ENCODE measurements at places on chromosomes 3 and 15.

DNA sequence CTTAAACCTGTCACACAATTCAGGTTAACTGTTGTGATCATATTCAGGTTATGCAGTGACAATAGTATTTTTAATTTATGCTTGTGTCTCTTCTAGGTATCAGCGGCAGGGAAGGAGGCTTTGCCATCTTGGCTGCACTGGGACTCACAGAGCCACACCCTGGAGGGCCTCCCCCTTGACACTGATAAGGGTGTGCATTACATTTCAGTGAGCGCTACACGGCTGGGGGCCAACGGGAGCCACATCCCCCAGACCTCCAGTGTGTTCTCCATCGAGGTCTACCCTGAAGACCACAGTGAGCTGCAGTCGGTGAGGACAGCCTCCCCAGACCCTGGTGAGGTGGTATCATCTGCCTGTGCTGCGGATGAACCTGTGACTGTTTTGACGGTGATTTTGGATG lies 23.6 kb upstream of the BSN start:
- no peak for DNase-seq

DNA sequence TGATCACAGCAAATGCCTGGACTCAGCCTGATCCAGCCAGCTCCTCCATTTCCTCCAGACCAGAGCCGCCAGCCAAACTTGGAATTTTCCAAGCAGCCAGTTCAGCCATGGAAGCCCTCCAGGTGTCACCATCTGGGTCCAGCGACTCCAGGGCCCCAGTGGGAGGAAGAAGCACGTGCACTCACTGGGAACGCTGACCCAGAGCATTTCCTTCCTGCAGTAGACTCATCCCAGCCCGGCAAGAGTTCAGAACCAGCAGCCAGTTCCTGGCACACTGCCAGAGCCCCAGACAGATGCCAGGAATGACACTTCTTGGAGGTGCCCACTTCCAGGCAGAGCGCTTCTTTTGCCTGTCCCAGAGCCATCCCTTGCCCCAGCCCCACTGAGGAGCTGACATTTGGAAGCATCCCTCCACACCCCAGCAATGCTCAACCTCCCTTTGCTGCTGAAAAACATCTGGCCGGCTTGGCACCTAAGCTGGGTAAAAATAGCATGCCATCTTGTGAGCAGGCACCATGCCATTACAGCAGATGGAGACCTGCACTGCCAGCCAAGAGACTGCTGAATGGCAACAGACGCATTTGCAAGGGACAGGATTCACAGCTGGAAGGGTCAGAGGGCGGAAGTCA lies 460.3 kb upstream of the PROK2 start:
- no peak for DNase-seq

GRCh38 chr3:132539681-132540080 lies 57.4 kb upstream of the ACKR4 start:
- DNase-seq, result no peak

- peak; percentile 39 for DNase-seq
These were observed 19.6 kb upstream of the MOBP start for GRCh38 chr3:39447637-39448483.

GRCh38 chr15:51074926-51075325 lies 19.8 kb downstream of the TNFAIP8L3 start:
- no peak for DNase-seq

GRCh38 chr3:65605876-65606432 lies 432.8 kb downstream of the MAGI1 start:
- DNase-seq, result no peak

- peak; percentile 70 for DNase-seq
These were observed 161.8 kb upstream of the IQSEC1 start for GRCh38 chr3:13235079-13235478.

DNA sequence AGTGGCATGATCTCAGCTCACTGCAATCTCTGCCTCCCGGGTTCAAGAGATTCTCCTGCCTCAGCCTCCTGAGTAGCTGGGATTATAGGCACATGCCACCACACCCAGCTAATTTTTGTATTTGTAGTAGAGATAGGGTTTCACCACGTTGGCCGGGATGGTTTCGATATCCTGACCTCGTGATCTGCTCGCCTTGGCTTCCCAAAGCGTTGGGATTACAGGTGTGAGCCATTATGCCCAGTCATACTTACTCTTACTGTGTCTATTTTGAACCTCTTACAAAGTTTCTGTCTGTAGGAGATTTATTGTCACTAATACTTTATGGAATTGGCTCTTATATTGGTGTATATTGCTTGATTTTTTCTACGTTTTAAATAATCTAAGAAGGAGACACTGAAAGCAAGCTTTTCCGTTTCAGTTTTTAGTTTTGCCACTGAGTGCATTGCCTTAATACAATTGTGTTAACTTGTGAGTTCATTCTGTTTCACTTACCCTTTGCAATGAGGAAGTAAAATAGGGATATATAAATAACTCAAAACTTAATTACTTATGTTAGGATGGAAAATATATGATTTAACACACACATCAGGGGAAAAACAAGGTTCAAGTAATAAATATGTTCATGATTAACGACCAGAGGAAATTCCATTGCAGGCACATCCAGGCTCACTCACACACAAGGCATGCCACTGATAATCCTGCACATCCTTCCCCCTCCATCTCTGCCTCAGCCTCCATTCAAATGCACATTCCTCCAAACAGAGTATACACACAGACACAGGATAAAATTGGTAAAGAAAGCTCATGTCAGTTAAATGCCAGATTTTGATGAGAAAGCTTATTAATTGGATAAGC lies 279.3 kb upstream of the RASGRP1 start:
- DNase-seq, result no peak

All from activated naive CD8-positive, alpha-beta T cell treated with anti-CD3 and anti-CD28 coated beads, Interleukin-2, amount 10 ng/mL, durations not matched to agents 7 days and 5 days (primary cell).